ENCODE measurements at places on chromosomes 7 and 10.

DNA sequence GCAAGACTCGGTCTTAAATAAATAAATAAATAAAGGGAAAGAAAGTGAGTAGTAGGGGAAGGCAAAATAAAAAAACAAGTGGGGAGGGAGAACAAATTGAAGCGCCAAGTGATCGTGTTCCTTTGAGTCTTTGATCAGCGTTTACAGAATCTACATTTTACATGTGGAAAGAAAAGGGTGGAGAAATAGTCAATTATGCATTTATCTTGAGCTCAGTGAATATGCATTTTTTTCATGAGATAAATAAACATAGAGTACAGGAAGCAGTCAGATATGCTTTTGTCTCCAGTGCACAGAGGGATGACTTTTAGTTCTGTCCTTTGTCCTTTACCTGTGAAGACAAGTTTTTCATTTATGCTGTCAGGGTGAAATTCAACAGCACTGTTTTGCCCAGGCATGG, 6.1 kb upstream of the GUSB start:
- no peak for DNase-seq

DNA sequence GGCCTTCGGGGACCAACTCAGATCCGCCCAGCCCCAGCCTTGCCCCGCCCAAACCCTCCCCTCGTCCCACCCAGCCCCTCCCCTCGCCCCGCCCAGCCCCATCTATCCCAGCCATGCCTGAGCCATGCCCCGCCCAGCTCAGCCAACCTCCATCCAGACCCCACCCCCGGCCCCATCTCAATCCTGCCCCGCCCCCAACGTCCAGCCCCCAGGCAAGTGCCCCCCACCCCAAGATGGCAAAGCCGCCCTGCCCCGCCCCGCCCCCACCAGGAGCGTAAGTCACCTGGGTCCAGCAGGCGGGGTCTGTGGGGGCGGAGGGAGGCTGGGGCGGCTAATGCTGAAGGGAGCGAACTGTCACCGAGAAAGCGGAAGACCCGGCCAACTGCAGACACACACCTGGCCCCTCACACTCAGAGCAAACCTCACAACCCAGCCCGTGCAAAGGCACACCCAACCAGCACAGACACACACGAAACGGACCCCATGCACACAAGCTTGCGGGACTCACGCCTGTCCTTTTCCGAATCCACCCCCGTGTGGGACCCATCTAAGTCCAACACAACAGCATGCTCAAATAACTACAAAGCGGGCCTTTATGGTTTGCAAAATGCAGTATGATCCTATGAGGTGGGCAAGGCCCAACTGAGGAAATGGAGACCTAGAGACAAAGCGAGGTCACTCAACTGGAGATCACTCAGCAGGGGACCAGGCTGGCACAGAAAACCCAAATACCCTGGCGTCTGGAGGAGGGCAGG, 11.5 kb upstream of the OGA start:
- DNase-seq: no peak

- DNase-seq: no peak
Observed at GRCh38 chr7:150850273-150850672, 2.0 kb upstream of the AOC1 start.

- no peak for DNase-seq
Observed at GRCh38 chr7:117656806-117657205, 177.0 kb downstream of the CFTR start.

DNA sequence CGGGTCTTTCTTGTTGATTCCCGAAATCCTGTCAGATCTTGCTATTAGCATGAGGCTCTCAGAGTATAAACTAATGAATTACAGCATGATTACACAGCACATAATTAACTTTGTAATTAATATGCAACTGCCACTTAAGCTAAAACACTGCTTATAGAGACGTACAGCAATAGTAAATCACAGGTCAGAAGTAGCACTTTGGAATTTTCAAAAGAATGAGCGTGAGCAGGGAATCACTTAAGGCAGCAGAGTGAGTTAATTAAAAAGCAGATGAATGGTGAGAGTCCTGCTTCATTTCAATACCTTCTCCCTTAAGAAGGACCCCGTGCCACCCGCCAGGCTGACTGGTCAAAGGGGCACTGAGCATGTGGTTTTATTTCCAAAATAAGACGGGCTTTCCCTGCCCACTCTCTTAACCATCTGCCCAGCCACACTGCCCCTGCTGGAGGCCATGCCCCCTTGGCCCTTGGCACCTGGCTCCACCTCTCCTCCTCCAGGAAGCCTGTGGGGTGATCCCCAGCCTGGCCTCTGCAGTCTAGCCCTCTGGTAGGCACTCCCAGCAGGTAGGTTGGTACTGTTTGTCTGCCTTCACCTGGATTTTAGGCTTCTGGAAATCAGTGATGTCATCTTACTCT, 117.8 kb downstream of the ZMIZ1 start:
- no peak for DNase-seq

GRCh38 chr10:1698185-1698584, 39.1 kb downstream of the ADARB2 start:
- no peak for DNase-seq

DNA sequence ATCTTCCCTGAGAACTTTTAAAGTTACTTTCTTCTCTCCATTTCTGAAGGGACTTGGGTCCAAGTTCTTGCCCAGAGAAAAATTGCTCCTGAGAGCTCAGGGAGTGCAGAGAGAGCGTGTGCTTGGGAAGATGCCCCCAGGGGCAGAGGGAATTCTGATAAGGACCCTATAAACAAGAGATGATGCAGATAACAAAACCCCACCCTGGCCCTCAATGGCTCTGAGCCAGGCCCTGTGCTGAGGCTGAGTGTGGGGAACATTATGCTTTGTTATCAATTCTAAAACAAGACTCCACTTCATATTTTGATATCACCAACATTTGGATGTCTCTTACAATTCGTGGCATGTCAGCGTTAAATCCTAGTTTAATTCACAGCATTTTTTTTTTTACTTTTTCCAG, 34.4 kb upstream of the HABP2 start:
- DNase-seq: no peak

Data from NCI-H1930 (cell line).